CD4-positive, alpha-beta T cell (primary cell): ENCODE measurements at places on chromosomes 3 and 15. TPM values are rescaled to one million over a fixed set of nuclear protein-coding genes. Genes with fewer than 3 reads are reported as not detected.

The CAND2 gene
- 3.5 TPM for total RNA-seq

The CKMT1A gene
- total RNA-seq = not detected

The PLCH1 gene
- total RNA-seq = 0.20 TPM

The LMAN1L gene
- 0.93 TPM for total RNA-seq

The CYP19A1 gene
- not detected for total RNA-seq

The GOLGA8J gene
- 0.19 TPM for total RNA-seq

The MB21D2 gene
- 0.77 TPM for total RNA-seq

The RRP9 gene
- total RNA-seq = 7.6 TPM

The SLC12A8 gene
- 0.36 TPM for total RNA-seq

The MOBP gene
- total RNA-seq = not detected

The WDR49 gene
- total RNA-seq = 1.1 TPM

- H3K27ac ChIP-seq = no peak overlapping the region
- no peaks in the 10 kb centered on the region for H3K27me3 ChIP-seq
- no peaks in the 10 kb centered on the region for H3K4me1 ChIP-seq
Observed at GRCh38 chr3:116445990-116446389, 703 bp upstream of the LSAMP start.

- H3K4me1 ChIP-seq = no peaks in the 10 kb centered on the region
- H3K27me3 ChIP-seq = no peaks in the 10 kb centered on the region
- no peak overlapping the region for H3K4me3 ChIP-seq
- no peaks in the 10 kb centered on the region for H3K36me3 ChIP-seq
- no peak for DNase-seq
Observed at GRCh38 chr3:78734048-78734637, 1033.7 kb downstream of the ROBO1 start.

DNA sequence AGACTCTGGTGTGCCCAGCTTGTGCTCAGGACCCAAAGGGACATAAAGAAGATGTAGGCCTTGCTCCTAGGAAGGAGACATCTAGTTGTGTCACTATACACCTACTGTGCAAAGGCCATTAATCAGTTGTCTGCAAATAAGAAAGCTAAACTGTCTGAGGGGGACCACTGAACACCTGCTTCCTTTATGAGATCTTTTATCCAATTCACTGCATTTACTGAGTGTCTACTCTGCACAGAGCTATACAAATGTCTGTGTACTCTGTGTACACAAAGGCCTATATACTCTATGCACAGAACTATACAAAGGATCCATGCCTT lies 124.8 kb downstream of the CTNNB1 start:
- no peak overlapping the region for H3K27ac ChIP-seq
- H3K27me3 ChIP-seq = no peaks in the 10 kb centered on the region
- no peak overlapping the region for H3K4me3 ChIP-seq
- H3K36me3 ChIP-seq = no peaks in the 10 kb centered on the region
- DNase-seq = no peak

GRCh38 chr3:27509376-27509775 lies 25.2 kb upstream of the SLC4A7 start:
- no peak overlapping the region for H3K27ac ChIP-seq
- DNase-seq = no peak
- no peaks in the 10 kb centered on the region for H3K4me1 ChIP-seq
- no peak overlapping the region for H3K4me3 ChIP-seq

DNA sequence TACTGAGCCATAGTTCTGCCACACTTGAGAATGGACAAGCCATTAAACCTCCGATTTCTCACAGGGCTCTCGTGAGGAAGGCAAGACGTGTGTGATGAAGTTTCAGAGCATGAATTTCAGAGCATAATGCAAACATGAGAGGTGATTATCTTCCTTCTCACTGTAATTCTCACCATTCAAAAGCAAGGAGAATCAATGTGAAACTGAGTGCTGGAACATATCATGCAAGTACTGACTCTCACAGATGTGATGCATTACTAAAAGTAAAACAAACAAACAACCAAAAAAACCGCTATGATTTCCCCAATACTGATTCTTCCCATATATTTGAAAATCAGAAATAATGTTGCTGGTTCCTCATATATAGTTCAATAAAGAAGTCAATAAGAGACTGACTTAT lies 23.7 kb downstream of the P3H2 start:
- H3K36me3 ChIP-seq = no peaks in the 10 kb centered on the region
- H3K27me3 ChIP-seq = no peaks in the 10 kb centered on the region
- H3K4me1 ChIP-seq = no peaks in the 10 kb centered on the region
- H3K27ac ChIP-seq = no peak overlapping the region
- DNase-seq = no peak

GRCh38 chr15:85955501-85956391 lies 123.9 kb upstream of the AGBL1 start:
- no peaks in the 10 kb centered on the region for H3K36me3 ChIP-seq
- no peak overlapping the region for H3K27ac ChIP-seq
- H3K27me3 ChIP-seq = no peaks in the 10 kb centered on the region
- H3K4me1 ChIP-seq = no peaks in the 10 kb centered on the region

GRCh38 chr15:37893309-37893708 lies 41.1 kb upstream of the TMCO5A start:
- no peaks in the 10 kb centered on the region for H3K4me1 ChIP-seq
- H3K36me3 ChIP-seq = no peaks in the 10 kb centered on the region
- no peak for DNase-seq

DNA sequence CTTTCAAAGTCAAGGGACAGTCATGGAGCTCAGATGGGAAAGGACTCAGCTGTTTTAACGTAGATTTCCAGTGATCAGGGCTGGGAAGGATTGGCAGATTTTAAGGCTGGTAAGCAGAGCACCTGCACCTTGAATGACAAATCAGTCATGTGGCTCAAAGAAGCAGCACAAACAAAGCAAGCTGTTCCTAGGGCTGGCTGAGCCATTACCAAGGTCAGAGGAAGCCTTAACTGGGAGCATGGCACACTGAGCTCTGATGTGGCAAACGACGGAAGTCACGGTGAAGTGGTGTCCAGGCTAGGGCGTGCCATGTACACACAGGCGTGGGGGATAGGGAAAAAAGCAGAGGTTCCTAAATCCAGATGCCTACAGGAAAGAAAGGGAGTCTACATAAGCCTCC lies 84.6 kb upstream of the PFN2 start:
- no peaks in the 10 kb centered on the region for H3K4me1 ChIP-seq
- no peak overlapping the region for H3K27ac ChIP-seq
- no peak overlapping the region for H3K4me3 ChIP-seq
- DNase-seq = no peak

DNA sequence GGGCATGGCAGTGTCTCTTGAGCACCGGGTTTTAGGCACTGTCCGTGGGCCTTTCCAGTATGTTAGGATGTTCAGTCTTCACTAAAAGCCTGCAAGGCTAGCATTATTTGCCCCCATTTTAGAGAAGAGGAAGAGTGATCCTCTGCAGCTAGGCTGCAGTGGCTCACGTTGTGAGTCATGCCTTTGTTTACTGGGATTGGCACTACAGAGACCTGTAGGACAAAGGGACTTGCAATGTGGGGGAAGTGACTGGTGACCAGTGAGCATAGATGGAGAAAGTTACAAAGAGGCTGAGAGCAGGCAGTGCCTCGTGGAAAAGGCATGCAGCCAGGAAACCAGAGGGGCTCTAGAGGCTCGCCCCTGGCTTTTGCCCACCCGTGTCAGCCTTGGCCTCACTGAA lies 26.8 kb upstream of the CPNE9 start:
- no peak overlapping the region for H3K4me3 ChIP-seq
- no peak overlapping the region for H3K27ac ChIP-seq
- no peaks in the 10 kb centered on the region for H3K4me1 ChIP-seq
- no peak for DNase-seq
- peaks cover 92% of the 10 kb centered on the region for H3K36me3 ChIP-seq

DNA sequence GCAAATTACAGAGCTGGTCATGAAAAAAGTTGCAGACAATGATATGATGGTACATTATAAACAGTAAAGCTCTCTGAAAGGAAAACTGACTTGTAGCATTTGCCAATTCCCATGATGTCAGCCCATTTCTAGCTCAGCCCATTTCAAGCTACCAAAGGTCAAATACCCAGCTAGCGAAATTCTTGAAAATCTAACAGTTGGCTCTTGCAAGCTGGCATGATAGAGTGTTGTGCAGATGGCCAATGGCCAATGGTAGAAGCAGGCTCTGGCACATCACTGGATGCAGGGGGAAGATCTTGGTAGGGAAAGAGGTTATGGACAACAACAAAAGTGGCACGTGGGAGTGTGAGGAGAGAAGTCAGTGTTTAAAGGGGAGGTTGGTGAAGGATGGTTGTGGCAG lies 36.7 kb downstream of the RASGRF1 start:
- H3K27me3 ChIP-seq = peaks cover 5% of the 10 kb centered on the region
- no peak for DNase-seq
- no peaks in the 10 kb centered on the region for H3K4me1 ChIP-seq
- H3K27ac ChIP-seq = no peak overlapping the region

- H3K27ac ChIP-seq = peak overlapping the region; percentile 21
- H3K4me3 ChIP-seq = peak overlapping the region; percentile 80
- peak; percentile 2 for DNase-seq
- H3K4me1 ChIP-seq = peaks cover 44% of the 10 kb centered on the region
- no peaks in the 10 kb centered on the region for H3K27me3 ChIP-seq
Observed at GRCh38 chr3:32106929-32107362, 526 bp downstream of the GPD1L start.

DNA sequence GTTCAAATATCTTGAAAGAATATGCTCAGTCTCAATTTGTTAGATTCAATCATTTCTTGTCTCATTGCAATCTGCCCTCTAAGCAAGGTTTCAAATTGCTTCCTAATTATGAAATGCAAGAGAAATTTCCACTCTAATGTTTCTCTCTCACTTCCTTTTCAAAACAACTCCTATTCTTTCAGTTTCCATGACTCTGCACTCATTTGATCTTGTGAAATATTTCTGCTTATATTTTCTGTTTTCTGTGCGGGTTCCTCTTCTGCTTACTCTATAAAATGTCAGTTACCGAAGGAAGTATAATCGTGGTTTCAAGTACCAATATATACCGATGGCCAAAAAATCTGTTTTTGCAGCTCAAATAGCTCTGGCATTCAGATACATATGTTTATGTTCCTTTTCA lies 521.9 kb upstream of the NAALADL2 start:
- no peak overlapping the region for H3K4me3 ChIP-seq
- H3K27me3 ChIP-seq = no peaks in the 10 kb centered on the region
- no peaks in the 10 kb centered on the region for H3K4me1 ChIP-seq
- H3K36me3 ChIP-seq = no peaks in the 10 kb centered on the region
- no peak overlapping the region for H3K27ac ChIP-seq
- DNase-seq = peak; percentile 16

DNA sequence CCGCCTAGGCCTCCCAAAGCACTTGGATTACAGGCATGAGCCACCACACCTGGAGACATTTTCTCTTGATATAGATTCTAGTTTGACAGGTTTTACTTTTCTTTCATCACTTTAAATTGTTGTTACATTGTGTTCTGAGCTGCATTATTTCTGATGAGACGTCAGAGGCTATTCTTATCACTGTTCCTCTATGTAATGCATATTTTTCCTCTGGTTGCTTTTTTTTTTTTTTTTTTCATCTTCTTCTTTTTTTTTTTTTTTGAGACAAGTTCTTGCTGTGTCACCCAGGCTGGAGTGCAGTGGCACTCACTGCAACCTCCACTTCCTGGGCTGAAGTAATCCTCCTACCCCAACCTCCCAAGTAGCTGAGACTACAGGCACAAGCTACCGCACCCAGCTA lies 41.2 kb downstream of the TRA2B start:
- no peaks in the 10 kb centered on the region for H3K4me1 ChIP-seq
- no peaks in the 10 kb centered on the region for H3K27me3 ChIP-seq
- H3K27ac ChIP-seq = no peak overlapping the region
- no peak overlapping the region for H3K4me3 ChIP-seq
- no peaks in the 10 kb centered on the region for H3K36me3 ChIP-seq
- no peak for DNase-seq

- peaks cover 18% of the 10 kb centered on the region for H3K4me1 ChIP-seq
- no peak for DNase-seq
- no peaks in the 10 kb centered on the region for H3K36me3 ChIP-seq
- peaks cover 21% of the 10 kb centered on the region for H3K27me3 ChIP-seq
Observed at GRCh38 chr15:45138814-45139765, 9.3 kb downstream of the DUOX1 start.

DNA sequence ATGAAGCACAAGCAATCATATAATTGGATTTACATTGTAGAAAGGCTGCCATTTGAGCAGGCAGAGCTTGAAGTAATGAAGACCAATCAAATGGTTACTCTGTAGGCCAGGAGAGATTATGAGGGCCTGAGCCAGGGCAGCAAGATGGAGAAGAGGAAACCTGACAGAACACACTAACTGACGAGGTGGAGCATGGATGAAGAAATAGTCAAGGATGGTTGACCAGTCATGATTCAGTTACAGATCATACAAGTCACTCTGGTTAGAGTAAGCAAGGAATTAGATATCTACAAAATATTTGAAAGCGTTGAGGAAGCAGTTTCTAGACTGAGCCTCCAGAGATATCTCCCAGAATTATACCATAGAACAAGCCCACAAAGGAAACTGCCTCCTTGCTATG lies 101.8 kb upstream of the THSD4 start:
- no peak overlapping the region for H3K27ac ChIP-seq
- no peak overlapping the region for H3K4me3 ChIP-seq
- DNase-seq = no peak
- H3K27me3 ChIP-seq = no peaks in the 10 kb centered on the region
- no peaks in the 10 kb centered on the region for H3K4me1 ChIP-seq
- no peaks in the 10 kb centered on the region for H3K36me3 ChIP-seq

DNA sequence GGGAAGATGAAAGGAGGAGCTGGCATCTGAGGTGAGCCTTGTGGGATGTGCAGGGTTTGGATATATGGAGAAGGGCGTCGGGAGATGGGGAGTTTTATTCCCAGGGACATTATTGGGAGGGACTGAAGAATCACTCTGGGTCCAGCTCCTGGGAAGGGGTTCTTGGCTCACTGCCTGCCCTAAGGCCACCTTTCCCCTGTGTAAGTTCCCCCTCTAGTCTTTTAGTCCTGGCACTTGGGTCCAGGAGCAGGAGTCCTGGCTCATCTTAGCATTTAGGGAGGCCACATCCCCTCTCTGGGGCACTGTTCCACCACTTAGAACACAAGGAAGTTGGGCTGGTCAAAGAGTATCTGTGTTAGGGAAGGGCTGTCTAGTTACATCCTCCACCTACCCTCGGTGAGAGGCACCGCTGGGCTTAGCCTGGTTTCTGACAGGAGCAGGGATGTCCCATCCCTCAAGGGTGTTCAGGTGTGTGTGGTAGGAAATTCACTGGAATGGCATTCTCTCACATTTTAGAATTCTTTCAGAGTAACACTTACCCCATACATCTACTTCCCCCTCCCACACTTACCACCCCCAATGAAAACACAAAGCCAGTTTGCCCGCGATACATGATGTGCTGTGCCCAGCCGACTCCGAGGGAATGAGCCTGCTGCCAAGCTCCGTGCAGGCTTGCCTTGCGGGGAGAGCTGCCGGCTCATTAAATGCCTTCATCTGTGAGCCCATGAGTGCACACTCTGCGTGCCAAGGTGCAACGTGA lies 86.7 kb downstream of the FAM43A start:
- H3K27me3 ChIP-seq = no peaks in the 10 kb centered on the region
- H3K27ac ChIP-seq = no peak overlapping the region
- H3K36me3 ChIP-seq = no peaks in the 10 kb centered on the region
- DNase-seq = no peak
